Endothelial cell of umbilical vein (primary cell): ENCODE measurements at places on chromosomes 4 and X. TPM values are rescaled to one million over a fixed set of nuclear protein-coding genes. Genes with fewer than 3 reads are reported as not detected.

DNA sequence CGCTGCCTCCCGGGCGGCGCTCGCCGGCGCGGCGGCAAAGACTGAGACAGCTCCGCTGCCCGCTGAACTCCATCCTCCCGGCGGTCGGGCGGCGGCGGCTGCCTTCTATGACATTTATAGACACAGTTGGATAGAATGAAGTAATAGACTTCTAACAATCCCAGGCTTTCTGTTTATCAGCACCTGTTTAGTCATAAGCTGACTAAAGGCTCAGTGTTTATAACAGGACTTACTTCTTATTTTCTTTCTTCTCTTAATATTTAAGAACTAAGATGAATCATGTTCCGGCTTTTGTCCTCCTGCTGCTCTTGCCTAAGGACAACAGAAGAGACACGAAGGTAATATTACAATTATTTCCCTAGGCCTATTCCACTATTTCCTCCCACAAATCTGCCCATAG lies 3.9 kb downstream of the ARL13A start:
- peak overlapping the region; percentile 87 for H3K27ac ChIP-seq
- H3K27me3 ChIP-seq = no peaks in the 10 kb centered on the region
- H3K4me1 ChIP-seq = peaks cover 6% of the 10 kb centered on the region
- no peaks in the 10 kb centered on the region for H3K36me3 ChIP-seq
- DNase-seq = peak; percentile 63
- no peak overlapping the region for H3K4me3 ChIP-seq

DNA sequence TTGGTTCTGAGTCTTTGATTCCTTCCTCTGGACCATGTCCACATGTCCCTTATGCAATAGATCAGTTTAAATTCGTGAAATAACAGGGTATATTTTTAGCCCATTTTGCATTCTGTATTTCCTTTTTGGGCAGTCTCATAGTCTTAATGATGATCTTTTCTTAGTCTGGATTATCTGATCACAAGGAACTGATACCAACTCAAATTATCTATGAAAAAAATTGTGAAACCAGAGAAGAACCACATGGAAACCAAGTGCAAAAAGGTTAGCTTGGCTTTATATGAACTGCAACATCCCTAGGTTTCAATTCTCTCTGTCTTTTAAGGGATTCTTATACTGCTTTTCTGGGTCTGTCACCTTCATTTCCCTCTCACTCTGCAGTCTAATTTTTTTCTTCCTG lies 608.6 kb upstream of the AADAT start:
- DNase-seq = no peak
- no peaks in the 10 kb centered on the region for H3K4me1 ChIP-seq
- no peak overlapping the region for H3K27ac ChIP-seq
- no peak overlapping the region for H3K4me3 ChIP-seq
- H3K36me3 ChIP-seq = no peaks in the 10 kb centered on the region

DNA sequence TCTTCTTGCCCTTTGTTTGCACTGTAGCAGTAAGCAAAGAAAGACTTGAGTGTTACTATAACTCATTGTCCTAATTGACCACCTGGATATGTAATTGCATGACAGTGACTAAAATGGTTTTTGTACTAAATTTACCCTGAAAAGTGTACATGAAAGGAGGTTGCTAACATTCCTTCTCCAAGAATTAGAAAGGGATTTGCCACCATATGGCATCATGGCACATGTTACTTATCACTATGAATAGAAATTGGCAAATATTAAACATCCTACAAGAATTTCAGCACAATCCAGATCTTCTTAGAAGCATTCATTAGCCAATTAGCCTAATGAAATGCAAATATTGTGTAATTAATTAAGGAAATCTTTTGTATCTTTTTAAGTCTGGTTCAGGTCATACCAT lies 834.2 kb downstream of the STPG2 start:
- H3K4me3 ChIP-seq = no peak overlapping the region
- H3K27me3 ChIP-seq = no peaks in the 10 kb centered on the region
- no peak for DNase-seq
- H3K4me1 ChIP-seq = no peaks in the 10 kb centered on the region

DNA sequence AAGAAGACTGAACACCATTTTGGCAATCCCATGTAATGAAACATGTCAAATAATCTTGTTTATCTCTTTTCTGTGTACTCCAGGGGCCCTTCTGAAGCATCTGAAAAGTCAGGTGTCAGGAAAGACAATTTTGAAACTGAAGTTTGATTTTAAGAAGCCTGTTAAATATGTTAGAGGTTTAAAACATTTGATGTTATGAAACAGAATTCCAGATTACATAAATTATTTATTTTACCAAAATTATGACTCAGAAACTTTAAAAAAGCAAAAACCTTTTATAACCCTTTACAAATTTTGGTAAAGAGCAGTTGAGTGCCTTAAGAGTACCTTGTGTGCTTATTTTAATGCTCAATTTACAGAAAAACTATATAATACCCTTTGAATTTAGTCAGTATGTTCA lies 130.8 kb downstream of the PAPSS1 start:
- no peak overlapping the region for H3K27ac ChIP-seq
- H3K36me3 ChIP-seq = no peaks in the 10 kb centered on the region
- no peak overlapping the region for H3K4me3 ChIP-seq
- no peaks in the 10 kb centered on the region for H3K4me1 ChIP-seq

DNA sequence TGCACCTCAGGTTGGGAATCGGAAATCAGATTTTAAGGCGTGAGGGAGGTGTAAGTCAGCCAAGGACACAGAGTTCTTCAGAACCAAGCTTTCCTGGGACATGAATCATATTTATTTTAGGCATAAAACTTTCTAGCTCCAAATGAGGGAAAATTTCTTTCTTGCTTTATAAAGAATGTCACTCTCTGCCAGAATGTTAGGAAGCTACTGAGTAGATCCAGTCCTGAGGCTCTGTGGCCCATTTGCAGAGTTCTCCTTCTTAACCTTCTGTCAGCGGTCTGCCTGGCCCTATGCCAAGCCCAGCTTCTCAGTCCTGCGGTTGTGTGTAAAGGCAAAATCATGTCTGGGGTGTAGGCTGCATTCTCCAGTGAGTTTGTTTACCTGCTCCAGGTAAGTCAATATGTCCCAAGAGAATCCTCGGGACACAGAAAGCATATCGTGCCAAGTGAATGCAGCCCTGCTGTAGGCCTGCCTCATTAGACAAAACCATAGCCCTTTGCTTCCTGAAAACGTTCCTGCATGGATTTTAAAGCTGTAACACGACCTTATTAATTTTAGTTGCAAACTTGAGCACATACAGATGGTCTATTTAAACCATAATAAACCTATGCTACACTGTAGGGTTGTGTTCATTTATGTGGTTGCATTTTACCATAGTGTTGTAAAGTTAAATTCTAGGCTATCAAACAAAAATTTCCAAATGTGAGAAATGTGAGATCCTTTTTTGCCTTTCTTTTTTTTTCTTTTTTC lies 29.2 kb upstream of the CCNI start:
- no peaks in the 10 kb centered on the region for H3K36me3 ChIP-seq
- H3K4me3 ChIP-seq = no peak overlapping the region
- H3K4me1 ChIP-seq = peaks cover 9% of the 10 kb centered on the region
- H3K27me3 ChIP-seq = peaks cover 28% of the 10 kb centered on the region

DNA sequence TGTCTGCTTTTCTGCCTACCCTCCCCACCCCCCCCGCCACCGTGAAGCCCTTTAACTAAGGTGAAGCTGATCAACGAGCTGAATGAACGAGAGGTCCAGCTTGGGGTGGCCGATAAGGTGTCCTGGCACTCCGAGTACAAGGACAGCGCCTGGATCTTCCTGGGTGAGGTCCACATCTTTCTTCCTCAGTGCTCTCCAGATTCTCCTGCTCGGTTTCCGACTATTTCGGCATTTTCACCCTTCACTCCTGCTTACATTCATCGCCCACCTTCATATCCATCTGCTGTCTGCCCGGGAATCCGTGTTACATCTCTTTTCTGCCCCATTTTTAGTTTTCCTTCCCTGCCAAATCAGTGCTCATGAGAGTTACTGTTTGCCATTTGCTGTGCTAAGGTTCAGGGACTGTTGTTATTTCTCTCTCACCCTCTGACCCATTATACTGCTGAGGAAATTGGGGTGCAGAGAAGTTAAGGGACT lies 459 bp downstream of the RBMX2 start:
- peak overlapping the region; percentile 66 for H3K4me3 ChIP-seq
- H3K27ac ChIP-seq = peak overlapping the region; percentile 55
- DNase-seq = peak; percentile 6
- peaks cover 10% of the 10 kb centered on the region for H3K4me1 ChIP-seq

DNA sequence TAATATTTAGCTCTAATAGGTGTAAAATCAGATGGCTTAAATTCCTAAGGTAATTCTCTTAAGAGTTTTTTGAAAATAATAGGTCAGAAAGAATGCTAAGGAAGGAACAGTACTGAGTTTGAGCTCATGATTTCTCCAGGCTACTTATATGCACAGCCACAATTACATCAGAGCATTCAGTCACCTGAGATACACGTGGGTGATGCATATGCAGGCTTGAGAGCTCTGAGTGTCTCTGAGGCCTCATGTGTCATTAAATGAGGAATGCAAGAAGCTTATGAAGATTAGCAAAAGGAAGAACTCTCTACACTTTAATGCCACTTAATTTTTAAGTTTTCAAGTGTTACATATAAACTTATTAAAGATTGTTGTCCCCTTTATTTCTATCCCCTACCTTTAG lies 124.0 kb upstream of the STIM2 start:
- H3K27ac ChIP-seq = no peak overlapping the region
- no peaks in the 10 kb centered on the region for H3K4me1 ChIP-seq
- no peaks in the 10 kb centered on the region for H3K27me3 ChIP-seq
- no peaks in the 10 kb centered on the region for H3K36me3 ChIP-seq

FNIP2 gene
- polyA plus RNA-seq = 2.6 and 4.5 TPM in 2 replicates
